ENCODE measurements at places on chromosomes 7 and 10.

DNA sequence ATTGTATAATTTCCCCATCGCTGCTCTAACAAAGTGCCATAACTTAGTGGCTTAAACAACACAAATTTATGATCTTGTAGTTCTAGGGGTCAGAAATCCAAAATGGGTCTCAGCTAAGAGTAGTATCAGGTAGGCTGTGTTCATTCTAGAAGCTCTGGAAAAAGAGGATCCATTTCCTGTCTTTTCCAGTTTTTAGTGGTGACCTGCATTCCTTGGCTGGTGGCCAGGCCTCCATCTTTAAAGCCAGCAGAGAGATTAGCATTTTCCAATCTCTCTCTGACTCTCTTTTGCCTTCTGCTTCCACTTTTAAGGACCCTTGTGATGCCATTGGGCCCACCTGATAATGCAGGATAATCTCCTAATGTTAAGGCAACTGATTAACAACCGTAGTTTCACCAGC, 41.0 kb upstream of the C10orf120 start:
- DNase-seq, result no peak

- DNase-seq, result no peak
These were observed 321.3 kb downstream of the BICC1 start for GRCh38 chr10:58833771-58834561.

DNA sequence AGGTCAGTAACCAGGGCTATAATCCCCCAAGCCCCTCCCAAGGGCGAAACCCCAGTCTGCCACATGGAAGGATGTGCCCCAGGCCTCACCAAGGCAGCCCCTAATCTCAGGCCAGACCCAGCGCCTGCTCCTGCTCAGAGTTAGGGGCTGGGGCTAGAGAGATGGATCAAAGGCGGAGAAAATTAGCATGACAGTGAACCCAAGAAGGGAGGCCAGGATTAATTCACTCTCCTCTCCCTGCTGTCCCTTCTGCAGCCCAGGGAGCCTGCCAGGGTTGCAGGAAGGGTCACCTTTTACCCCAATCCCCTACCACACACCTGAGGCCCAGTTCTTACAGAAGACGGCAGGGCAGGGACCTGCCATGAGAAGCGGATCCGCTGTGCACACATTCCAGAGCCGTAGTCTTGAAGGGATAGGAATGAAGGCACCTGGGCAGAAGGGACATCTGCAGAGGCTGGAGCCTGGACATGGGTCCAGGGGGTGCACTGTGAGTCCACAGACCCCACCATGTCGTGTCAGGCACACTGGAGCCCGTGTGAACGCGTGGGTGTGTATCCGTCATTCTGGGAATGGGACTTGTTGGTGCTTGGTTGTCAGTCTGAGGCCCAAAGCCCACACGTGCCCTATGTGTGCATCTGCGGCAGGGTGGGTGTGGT, 11.9 kb upstream of the ZMIZ1 start:
- DNase-seq, result no peak

- DNase-seq, result no peak
These were observed 56.8 kb downstream of the TCF7L2 start for GRCh38 chr10:113006656-113007342.

DNA sequence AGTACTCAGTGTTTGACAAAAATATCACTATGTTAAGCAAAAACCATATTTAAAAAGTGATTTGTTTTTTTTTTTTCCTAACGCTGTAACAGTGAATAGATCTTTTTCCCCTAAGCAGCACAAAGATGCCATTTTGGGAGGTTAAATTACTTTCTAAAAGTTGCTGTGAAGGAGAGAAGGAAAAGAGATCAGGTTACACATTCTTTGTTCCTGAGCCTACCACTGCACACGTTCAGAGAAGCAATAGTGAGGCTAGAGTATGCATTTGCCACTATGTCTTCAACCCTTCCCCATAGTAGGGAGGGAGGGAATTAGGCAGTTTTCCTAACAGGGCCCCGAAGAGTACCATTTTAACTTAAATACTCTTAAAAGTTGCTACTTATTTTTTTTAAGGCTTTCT, 38.9 kb downstream of the BMPR1A start:
- DNase-seq, result no peak

DNA sequence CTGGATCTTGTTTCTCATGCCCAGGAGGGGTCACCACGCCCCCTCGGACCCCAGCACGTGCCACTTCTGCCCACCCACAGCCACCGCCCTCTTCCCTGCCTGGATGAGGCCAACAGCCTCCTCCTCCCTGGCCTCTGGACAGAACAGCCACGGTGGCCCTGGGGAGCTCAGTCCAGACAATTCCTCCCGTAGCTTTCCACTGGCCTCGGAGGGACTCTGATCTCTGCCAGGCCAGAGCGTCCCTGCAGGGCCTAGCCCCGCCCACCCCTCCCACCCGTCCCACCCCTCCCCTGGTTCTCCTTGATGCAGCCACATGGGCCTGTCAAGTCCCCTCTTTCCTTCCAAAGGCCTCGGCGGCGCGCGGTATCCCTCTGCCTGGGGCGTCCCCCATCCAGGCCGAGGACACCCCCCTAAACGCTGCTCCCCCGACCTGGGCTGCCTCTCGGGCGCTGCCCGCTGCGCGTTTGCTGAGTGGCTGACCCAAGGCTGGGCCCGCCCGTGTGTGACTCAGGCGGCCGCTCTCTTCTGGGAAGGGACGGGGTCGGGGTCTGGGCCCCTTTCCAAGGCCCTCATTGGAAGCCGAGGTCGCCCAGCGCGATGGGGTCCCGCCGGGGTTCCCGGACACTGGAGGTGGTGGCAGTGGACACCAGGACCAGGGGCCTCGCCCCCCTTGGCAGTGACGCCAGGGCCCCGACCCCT, 557 bp downstream of the TMEM120A start:
- no peak for DNase-seq

DNA sequence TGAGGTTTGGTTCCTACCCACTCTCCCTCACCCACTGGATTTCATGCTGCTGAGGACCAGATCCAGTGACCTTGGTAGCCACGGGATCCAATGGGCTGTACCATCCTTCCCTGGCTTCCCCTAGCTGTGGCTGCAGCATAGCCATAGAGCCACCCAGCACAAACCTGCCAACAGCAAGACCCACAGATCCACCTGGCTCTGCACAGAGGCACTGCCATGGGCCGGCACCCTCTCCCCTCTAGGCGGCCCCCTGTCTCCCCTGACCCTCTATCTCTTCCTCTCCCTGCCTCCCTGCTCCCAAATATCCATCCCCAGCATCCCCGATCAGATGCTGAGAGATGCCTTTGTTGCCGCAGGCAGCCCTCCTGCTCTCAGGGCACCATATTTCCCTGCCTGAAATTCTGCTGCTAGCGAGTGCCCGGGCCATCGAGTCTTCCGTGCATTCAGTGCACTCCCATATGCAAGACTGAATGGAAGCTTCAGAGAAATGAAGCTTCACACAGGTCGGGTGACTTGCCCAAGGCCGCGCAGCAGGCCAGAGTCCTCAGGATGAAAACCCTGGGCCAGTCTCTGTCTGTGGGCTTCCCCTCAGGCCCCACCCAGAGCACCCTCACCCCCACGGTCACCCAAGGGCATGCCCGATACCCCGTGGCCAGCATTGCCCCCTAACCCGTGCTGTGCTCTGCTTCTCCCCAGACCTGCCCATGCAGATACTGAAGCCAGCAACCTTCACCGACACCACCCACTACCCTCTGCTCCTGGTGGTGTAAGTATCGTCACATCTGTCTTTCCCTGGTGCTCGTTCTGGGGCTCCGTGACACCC, 130.8 kb downstream of the PAXIP1 start:
- DNase-seq, result no peak

DNA sequence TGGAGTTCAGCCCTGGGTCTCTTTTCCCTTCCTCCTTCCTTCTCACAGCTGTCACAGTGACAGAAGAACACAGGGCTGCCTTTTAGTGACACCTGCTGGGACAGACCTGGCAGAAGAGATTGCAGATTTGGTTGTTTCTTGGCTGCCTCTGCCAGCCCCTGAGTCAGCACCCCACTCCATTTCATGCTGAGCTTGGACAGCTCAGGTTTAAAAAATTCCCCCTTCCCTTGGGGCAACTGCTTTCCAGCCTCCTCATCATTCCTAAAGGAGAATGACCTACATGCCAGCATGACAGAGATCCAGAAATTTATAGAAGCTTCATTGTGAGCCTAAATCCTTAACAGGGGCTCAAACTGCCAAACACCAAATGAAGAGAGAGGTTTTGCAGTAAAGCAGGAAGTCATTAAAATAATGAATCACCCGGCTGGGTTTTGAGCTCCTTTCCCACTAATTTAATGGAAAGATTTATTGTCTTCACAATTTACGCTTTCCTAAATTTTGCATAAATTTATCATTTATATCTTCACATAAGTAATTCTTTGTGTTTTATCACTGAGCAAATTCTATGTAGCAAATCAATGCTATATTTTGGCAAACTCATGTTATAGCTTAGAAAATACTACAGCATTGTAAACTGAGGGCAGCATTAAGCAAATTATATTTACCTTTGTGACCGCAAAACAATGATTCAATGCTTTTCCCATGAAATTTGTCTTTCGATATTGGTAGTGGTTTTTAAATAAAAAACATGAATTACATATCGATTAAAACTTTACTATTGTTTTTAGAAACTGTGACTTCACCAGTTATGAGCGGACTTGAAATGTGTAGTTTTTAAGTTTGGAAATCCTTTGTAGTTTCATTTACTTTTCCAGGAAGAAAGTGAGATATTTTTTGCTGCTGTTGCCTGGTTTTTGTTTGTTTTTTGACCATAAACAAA, 399.5 kb upstream of the ANKRD30A start:
- no peak for DNase-seq

GRCh38 chr10:3769556-3769955, 15.5 kb downstream of the KLF6 start:
- DNase-seq, result no peak

DNA sequence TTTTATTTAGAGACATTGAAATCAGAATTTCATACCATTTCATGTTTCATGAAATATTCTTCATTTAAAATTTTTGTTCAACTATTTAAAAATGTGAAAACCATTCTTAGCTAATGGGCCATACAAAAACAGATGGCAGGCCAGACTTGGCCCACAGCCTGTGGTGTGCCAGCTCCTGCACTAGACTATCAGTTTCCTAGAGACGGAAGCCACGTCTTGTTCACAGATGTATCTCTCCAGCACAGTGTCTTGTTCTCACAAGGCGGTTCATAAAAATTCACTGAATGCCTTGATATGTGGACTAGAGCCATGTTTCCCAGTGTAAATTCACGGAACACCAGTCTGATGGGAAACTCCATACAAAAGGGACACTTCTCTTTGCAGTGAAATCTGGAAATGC, 216.0 kb downstream of the KCNMA1 start:
- DNase-seq, result no peak

GRCh38 chr7:14776266-14776665, 126.3 kb downstream of the DGKB start:
- no peak for DNase-seq

DNA sequence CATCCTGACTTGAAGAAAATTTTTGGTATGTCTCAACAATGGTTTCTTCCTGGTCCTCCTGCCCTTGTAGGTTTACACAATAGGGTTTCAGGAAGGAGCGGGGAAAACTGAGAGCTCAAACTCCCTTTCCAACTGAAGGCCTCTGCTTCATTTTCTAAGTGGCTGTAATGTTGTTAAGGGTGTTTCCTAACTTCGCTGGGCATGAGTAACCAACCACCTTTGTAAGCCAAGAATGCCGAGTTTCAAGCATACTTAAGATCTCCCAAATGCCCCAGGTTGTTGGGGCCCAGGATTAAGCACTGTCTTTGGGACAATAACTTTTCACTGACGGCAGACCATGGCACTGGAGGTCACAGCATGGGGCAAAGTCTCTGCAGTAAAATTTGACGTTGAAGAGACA, 33.6 kb upstream of the DRGX start:
- no peak for DNase-seq

DNA sequence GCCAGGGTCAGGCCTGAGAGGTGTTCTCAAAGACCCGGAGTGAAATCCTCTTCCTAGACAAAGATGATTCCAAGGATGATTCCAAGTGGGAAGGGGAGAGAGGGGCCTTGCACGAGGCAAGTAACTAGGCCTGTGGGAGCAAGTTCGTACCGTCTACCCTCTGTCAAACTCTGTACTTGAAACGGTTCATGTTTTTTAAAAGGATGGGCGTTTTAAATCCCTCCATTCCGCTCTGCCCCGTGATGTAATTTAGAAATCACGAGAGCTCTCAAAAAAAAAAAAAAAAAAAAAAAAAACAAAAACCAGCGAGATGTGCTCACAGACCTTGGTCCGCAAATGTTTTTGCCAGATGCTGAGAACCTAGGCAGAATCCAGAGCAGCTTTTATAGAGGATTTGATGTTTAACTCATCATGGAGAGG, 114.7 kb upstream of the CARD11 start:
- no peak for DNase-seq

- no peak for DNase-seq
These were observed 145.8 kb downstream of the NSUN6 start for GRCh38 chr10:18505456-18506118.

- DNase-seq, result no peak
These were observed 48.1 kb downstream of the OSBPL3 start for GRCh38 chr7:24931844-24932243.

DNA sequence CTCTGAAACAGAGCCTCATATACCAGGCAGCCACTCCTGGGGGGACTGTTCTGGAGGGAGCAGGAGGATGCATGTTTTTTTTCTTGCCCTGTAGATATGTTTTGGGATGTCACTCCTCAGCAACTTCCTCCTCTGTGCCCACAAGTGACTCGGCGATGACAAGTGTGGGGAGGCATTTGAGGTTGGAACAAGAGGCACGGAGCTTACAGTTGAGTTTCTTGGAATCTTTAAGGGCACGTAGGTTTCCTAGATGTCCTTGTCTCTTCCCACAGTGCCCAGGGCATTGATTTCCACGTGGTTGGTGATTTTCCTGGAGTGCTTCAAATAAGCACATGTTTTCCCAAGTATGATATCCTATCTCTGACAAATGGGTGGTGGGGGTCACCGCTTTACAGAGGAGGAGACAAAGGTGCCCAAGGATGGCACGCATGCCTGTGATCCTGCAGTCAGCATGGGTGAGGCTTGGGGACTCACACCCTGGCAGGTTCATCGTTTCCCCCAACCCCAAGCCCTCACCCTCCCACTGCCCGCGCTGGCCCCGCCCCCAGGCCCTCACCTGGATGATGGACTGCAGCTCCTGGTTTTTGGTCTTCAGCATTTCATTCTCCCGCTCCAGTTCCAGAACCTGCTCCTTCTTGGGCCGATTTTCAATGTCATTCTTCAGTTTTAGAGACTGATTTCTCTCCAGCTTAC, 95.2 kb upstream of the GNA12 start:
- DNase-seq, result no peak

- no peak for DNase-seq
These were observed 23.0 kb downstream of the VSIR start for GRCh38 chr10:71750124-71750841.

- DNase-seq, result no peak
These were observed 60.7 kb downstream of the GPAM start for GRCh38 chr10:112122827-112123226.

Data from epithelial cell of prostate (primary cell).